ENCODE measurements at places on chromosomes 1 and 21. TPM values are rescaled to one million over a fixed set of nuclear protein-coding genes. Genes with fewer than 3 reads are reported as not detected.
A peak's percentile ranks its signal among the peaks of the same experiment; 100 is the strongest.

DNA sequence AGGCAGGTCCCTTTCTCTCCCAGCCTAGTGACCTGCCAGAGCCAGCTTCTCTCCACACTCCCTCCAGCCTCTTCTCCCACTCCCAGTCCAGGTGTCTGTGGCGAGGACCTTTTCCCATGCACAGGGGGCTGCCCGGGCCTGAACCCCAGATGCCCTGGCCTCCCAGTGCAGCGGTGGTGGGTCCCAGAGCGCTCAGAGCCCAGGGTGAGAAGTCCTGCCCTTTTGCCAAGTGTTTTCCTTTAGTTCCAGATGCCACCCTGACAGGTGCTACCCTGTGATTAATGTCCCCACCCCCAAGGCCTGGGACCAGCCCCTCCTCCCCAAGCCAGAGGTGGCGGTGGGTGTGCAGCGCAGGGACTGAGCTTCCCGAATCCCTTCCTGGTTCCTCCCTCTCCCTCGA lies 90.4 kb downstream of the PAX7 start:
- H3K4me3 ChIP-seq = no peak overlapping the region
- H3K4me1 ChIP-seq = peaks cover 5% of the 10 kb centered on the region
- no peak for DNase-seq
- no peak overlapping the region for H3K27ac ChIP-seq
- H3K36me3 ChIP-seq = no peaks in the 10 kb centered on the region

GRCh38 chr1:21115098-21115760 lies 61.5 kb downstream of the EIF4G3 start:
- H3K27me3 ChIP-seq = no peaks in the 10 kb centered on the region
- no peaks in the 10 kb centered on the region for H3K4me1 ChIP-seq
- no peak overlapping the region for H3K4me3 ChIP-seq

DNA sequence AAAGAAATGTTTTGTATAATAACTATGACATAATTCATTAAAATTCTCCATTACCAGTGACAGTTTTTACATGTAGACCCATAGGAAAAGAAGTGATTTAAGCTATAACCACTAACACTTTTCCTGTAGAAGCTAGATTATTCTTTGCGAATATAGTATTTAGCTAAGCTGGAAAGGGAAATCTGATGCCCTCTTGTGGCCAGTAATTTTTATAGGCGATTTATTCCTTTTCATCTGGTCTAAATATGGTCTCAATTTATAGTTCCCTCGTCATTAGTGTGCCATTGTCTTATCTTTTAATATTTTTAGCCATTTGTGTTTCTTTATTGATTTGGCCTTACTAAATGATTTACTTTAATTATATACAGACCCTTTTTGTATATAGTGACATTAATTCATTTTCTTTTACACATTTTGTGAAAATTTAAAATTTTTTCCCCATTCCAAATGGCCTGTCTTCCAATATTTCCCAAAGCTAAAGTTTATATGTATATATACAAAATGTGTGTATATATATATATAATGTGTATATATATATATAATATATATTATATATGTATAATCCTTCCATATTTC lies 26.7 kb downstream of the BTG3 start:
- H3K4me3 ChIP-seq = no peak overlapping the region
- no peak overlapping the region for H3K27ac ChIP-seq
- H3K4me1 ChIP-seq = no peaks in the 10 kb centered on the region
- H3K27me3 ChIP-seq = peaks cover 1% of the 10 kb centered on the region
- no peaks in the 10 kb centered on the region for H3K36me3 ChIP-seq

DNA sequence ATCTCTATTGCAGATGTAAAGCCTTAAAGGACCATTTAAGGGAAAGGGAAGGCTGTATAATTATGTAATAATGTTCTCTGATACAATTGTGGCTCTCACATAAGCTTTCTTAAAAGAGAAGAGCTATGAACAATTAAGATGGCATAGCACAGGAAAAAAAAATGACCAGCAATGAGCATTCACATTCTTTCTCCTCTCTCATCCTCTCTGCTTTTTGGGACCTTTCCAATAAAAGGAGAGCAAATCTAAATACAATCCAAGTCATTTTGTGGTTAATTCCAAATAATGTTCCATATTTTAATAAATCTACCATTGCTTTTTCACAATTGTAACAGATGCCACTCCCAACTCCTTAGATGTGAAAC lies 23.5 kb downstream of the SMYD3 start:
- peak overlapping the region; percentile 1 for H3K4me3 ChIP-seq
- H3K27me3 ChIP-seq = no peaks in the 10 kb centered on the region
- no peak for DNase-seq
- no peak overlapping the region for H3K27ac ChIP-seq
- H3K36me3 ChIP-seq = peaks cover 16% of the 10 kb centered on the region
- H3K4me1 ChIP-seq = peaks cover 30% of the 10 kb centered on the region

Gene LCE1B
- total RNA-seq = not detected

Data from naive thymus-derived CD8-positive, alpha-beta T cell (primary cell).